ENCODE measurements at places on chromosomes 13 and 19.

- no peak for DNase-seq
These were observed 6.3 kb downstream of the REX1BD start for GRCh38 chr19:18594824-18595373.

DNA sequence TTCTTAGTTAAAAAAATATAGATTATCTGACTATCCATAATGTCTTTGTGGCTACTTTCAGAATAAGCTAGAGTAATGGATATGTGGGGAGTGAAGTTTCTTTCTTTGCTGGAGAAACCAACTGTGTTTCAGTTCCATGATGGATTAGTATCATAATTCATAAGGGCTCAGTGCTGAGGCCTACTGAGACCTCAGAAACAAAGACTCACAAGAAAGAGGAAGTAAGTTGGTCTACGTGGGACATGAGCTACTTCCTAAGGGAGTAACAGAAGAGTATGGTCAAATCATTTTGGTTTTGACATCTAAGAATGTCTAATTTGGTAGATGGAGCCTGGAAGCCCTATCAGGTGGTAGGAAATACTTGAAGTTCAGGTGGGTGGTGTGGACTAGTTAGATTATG is 99.0 kb upstream of the HTR2A start:
- DNase-seq, result no peak

- no peak for DNase-seq
These were observed 19.3 kb downstream of the RNASEH2B start for GRCh38 chr13:50928659-50929462.

GRCh38 chr13:102197193-102197592 is 204.7 kb downstream of the FGF14 start:
- DNase-seq, result no peak

GRCh38 chr19:49915271-49915670 is 13.7 kb upstream of the ATF5 start:
- DNase-seq, result no peak

- DNase-seq, result no peak
These were observed 28.4 kb downstream of the UBAC2 start for GRCh38 chr13:99228737-99229691.

DNA sequence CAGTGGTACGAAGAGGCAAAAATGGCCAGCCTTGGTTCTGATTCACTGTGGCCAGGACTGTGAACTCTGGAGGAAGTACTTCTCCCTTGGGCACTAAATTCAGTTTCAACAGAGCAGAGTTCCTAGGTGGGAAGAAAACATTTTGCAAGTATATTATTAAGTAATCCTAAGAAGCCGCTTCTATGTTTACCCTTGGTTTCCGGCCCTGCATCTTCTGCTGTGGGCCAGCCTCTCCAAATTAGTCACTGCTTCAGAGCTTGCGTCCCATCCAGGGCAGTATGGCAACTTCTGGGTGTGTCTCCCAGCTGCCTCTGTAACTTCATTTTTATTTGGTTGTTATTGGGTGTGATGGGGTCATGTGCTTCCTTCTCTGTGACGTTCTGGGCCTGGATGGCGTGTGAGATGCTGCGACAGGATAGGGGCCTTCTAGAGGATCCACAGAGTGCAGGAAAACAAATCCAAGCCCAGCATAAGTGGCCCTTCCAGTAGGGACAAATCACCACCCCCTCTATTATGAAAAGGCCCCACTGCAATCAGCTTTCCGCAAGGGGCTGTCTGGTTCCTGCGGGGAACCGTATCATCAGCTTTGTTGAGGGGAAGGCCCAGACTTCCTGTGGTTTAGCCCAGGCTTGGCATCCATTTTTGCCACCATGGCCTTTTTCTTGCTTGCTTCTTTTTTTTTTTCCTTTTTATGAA is 55.1 kb upstream of the C1QTNF9 start:
- no peak for DNase-seq

DNA sequence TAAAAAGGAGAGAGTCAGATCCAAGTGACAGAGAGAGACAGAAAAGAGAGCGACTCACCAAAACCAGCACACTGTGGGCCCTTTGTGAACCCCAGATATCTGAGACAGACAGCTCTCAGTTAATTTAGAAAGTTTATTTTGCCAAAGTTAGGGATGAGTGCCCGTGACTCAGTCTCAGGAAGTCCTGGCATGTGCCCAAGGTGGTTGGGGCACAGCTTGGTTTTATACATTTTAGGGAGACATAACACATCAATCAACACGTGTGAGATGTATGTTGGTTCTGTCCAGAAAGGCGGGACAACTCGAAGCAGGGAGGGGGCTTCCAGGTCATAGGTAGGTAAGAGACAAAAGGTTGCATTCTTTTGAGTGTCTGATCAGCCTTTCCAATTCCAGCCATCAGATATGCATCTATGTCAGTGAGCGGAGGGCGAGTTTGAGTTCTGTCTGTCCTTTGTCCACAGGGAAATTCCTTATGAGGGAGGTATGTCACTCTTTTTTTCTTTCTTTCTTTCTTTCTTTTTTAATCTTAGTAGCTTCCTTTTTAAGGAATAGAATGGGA is 37.2 kb upstream of the ATP11A start:
- no peak for DNase-seq

- no peak for DNase-seq
These were observed 1156.5 kb downstream of the OLFM4 start for GRCh38 chr13:54185101-54185500.

DNA sequence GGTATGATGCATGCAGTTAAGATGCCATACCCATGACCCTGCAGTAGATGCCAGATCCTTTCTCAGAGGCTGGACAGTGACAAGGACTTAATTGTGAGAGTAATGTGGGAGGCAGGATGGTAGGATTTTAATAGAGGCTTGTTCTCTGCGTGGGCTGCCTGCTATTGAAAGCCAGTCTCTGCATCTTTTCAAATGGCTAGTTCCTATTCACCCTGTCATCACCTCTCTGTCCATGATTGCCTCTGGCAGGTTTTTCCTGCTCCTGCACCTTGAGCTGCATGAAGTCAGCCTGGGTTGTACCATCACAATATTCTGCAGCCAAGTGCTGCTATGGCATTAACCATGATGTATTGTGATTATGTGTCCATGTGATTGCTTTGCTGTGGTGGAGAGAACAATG is 440.5 kb downstream of the ITGBL1 start:
- no peak for DNase-seq

GRCh38 chr13:73334445-73334844 is 275.6 kb downstream of the KLF5 start:
- DNase-seq, result no peak

DNA sequence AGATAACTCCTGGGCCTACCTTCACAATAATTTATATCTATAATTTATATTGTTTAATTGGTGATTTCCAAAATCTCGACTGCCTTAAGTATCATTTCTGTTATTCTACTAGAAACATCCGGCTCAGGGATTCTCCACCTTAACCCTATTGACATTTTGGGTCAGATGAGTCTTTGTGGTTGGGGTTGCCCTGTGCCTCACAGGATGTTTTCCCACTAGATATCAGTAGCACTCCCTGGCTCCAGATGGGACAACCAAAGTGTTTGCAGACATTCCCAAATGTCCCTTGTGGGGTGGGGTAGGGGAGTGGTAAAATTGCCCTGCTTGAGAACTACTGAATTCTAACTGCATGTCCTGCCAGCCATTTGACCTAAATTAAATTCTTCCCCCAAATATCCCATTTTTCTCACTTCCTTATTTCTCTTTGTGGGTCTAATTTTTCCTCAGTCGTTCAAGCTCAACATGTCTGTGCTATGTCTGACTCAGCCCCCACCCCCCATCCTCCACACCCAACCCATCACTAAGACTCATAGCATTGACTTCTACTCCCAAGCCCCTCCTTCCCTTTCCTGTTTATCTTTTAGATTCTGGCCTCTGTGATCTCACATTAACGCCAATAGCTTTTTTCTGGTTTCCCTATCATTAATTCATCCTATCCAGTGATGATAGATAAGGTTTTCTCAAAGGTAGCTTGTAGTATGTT is 545.1 kb downstream of the EFNB2 start:
- DNase-seq, result no peak

GRCh38 chr19:17035842-17036424 is 9.3 kb upstream of the CPAMD8 start:
- DNase-seq, result no peak

DNA sequence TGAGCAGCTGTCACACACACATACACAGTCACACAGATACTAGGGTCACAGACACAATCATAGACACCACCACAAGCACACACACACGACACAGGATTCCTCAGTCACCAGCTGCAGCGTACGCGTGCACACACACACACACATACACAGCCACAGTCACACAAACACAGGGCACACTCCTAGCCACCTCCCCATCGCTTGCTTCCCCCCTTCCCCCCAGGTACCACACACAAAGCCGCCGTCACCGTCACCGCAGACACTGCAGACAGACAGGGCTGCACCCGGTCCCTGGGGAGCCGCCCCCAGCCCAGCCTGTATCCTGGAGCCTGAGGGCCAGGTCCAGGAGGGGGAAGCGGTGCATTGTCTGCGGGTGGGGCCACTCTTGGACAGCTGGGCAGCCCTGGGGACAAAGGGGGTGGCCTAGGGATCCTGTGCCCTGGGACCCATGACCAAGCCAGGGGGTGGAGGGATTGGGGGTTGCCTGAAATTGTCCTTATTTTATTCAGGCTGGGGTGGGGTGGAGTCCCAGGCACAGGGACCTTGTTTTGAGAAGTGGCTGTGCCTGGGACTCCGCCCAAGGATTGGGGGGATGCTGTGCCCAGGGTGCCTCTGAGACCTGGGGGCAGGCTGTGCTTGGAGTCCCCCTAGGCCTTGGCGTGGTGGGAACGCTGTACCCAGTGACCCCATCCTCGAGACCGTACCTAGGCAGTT is 957 bp downstream of the NUMBL start:
- no peak for DNase-seq

GRCh38 chr13:95643571-95643935 is 953 bp downstream of the DZIP1 start:
- DNase-seq, result no peak

GRCh38 chr19:51628153-51628939 is 1.9 kb downstream of the SIGLEC5 start:
- no peak for DNase-seq

GRCh38 chr19:12965017-12965811 is 4.2 kb upstream of the DAND5 start:
- peak; percentile 58 for DNase-seq

DNA sequence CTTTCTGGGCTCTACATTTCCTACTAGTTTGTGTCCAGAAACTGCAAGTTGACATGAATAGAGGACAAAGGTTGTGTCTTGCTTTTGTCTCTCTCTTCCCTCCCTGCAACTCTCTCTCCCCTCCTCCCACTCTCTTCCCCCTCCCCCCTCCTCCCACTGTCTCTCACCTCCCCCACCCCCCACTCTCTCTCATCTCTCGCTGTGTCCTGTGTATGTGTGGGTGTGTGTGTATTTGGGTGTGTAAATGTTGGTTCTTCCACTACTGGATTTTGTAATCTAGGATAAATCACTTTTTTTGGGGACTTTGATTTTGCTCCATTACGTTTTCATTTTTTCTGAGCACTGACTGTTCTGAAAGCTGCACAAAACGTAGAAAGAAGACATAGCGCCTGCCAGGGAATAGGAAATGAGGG is 48.4 kb downstream of the AKAP11 start:
- no peak for DNase-seq

DNA sequence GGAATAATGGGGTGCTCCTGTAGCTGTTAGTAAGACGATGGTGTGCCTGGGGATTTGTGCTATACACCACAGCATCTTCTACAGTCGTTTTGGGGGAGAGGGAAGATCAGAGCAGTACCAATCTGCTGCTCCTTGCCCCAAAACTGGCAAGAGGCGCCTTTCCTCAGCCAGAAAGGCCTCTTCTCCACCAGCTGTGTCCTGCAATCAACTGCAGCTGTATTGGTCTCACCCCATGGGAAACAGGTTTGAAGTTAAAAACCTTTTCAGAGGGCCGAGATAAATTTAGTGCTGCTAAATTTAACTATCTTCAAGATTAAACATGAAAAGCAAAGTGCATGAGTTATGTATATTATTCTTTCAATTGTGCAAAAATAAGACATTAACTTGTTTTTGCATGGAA is 1.2 kb upstream of the RNASEH2B start:
- DNase-seq, result no peak

DNA sequence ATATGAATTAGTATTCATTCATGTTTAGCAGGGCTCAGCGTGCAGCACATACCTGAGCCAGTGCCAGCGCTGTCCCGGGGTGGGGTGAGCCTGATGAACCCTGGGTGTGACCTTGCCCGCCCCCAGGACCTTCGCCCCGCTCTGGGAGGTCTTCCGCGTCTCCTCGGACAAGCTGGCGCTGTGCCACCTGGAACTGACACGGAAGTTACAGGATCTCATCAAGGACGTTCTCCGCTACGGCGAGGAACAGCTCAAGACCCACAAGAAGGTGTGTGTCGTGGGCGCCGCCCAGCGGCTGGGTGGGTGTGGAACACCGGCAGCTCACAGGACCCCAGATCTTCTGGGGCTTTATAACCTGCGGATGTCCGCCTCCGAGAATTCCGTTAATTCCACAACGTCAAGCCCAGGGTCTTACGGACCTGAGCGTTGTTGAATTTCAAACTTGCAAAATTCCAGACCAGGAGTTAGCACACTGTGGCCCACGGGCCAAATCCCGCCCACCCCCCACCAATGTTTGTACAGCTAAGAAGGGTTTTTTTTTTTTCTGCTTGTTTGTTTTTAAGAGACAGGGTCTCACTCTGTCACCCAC is 15.4 kb downstream of the FCHO1 start:
- no peak for DNase-seq

DNA sequence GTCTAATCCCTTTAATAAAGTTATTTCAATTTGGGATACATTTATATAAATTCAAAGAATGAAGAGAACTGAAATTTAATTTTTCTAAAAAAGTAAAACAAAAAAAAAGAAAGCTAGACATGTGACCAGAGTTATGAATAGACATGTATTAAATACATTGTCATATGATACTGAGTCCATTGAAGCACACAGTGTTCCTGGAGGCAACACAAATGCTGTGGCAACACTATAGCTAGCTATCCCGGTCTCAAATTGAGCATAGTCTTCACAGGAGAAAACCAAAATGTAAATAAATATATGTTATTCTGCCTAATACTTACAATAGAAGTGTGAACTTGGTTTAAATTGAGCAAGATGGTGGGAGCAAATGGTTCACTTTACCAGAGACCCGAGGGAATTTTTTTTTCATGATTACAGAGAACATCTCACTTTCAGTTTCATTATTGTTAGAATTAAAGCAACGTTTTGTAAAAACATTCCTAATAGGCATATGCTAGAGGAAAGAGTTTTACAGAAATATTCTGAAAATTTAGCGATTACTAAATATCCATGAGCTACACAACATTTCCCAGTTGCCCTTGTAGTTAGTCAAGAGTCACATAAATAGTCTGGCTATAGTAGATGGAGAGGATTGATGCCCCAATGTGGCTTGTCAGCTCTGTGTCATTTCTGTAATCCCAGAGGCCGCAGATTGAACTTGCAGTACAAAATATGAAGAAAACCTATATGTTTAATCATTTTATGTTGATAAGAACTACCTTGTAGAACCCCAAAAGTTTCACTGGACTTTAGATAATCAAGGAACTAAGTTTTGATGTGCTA is 775.7 kb upstream of the SPRY2 start:
- no peak for DNase-seq

All from substantia nigra (tissue), 51 donors.